ENCODE measurements at places on chromosomes 2 and 18. TPM values are rescaled to one million over a fixed set of nuclear protein-coding genes. Genes with fewer than 3 reads are reported as not detected.

The GALNT13 gene
- 0.12 TPM for total RNA-seq

The PID1 gene
- 8.5 TPM for total RNA-seq

The IGFBP5 gene
- total RNA-seq: 206 TPM

The RPS27A gene
- total RNA-seq: 422 TPM

The SFTPB gene
- not detected for total RNA-seq
